NCI-H1092 (cell line): ENCODE measurements at places on chromosomes 4 and X.

DNA sequence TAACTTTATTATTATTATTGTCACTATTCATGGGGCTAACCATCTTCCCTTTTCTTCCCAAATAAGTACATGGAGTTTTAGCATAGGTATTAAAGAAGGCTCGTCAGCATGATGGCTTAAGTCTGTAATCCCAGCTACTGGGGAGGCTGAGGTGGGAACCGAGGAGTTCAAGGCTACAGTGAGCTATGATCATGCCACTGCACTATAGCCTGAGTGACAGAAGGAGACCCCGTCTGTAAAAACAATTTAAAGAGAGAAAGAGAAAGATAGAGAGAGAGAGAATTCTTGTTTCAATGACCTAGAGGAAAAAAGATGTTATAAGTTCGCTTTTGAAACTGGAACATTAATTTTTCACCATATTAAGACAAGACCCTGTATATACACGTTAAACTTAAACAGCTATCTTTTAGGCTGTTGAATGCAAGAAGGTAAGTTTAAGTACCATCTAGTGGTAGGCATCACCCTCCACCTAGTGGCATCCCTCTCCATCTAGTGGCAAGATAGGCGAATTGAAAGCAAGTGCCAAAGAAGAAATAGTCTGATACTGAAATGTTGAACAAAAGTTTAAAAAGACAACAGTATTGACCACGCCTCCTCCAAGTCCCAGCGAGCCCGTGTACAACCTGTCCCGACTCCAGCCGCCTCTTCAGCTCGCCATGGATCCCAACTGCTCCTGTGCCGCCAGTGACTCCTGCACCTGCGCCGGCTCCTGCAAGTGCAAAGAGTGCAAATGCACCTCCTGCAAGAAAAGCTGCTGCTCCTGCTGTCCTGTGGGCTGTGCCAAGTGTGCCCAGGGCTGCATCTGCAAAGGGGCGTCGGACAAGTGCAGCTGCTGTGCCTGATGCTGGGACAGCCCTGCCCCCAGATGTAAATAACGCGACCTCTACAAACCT, 26.0 kb upstream of the YTHDC1 start:
- no peak for DNase-seq

GRCh38 chrX:17375637-17376430, 834 bp downstream of the NHS start:
- DNase-seq = peak; percentile 27

- DNase-seq = no peak
Observed at GRCh38 chrX:20609916-20610415, 343.3 kb upstream of the RPS6KA3 start.

DNA sequence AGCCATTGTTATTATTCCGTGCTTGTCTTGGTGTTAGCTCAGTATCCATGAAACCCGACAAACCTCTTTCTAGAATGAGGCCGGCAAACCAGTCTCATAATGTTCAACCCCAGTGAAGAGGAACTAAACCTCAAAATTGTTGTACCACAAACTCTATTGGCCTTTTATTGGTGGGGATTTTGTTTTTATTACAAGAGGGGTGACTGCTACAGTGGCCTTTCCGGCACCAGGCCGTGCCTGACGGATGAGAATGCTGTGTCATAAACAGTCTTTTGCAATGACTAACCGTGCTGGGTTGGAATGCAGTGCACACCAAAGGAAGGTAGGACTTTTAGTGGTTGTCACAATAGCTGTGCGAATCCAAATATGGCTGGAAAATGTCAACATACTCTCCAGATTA, 60.8 kb downstream of the SHROOM2 start:
- no peak for DNase-seq

GRCh38 chrX:154399527-154400368, 1.6 kb downstream of the RPL10 start:
- DNase-seq = no peak

- no peak for DNase-seq
Observed at GRCh38 chrX:134374294-134374693, 85.7 kb upstream of the HPRT1 start.

DNA sequence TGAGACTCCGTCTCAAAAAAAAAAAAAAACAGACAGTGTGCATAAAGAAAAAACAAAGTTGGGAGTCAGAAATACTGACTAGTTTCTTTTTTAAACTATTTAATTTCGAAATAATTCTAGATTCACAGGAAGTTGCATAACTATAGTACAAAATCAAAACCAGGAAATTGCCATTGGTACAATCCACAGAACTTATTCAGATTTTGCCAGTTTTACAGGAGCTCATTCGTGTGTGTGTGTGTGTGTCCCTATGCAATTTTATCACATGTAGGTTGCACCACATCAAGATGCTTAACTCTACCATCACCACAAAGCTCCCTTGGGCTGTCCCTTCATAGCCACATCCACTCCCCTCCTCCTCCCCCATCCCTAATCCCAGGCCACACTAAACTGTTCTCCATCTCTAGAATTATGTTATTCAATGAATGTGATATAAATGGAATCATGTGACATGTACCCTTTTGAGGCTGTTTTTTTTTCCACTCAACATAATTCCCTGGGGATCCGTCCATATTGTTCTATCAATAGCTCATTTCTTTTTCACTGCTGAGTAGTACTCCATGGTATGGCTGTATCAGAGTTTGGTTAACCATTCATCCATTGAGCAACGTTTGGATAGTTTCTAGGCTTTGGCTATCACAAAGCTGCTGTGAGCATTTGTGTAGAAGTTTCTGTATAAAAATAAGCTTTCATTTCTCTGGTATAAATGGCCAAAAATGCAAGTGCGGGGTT, 16.3 kb upstream of the DDX3X start:
- DNase-seq = no peak

- DNase-seq = no peak
Observed at GRCh38 chr4:77120886-77121508, 36.0 kb upstream of the CCNG2 start.

- DNase-seq = no peak
Observed at GRCh38 chr4:88054901-88055300, 47.5 kb downstream of the PKD2 start.

DNA sequence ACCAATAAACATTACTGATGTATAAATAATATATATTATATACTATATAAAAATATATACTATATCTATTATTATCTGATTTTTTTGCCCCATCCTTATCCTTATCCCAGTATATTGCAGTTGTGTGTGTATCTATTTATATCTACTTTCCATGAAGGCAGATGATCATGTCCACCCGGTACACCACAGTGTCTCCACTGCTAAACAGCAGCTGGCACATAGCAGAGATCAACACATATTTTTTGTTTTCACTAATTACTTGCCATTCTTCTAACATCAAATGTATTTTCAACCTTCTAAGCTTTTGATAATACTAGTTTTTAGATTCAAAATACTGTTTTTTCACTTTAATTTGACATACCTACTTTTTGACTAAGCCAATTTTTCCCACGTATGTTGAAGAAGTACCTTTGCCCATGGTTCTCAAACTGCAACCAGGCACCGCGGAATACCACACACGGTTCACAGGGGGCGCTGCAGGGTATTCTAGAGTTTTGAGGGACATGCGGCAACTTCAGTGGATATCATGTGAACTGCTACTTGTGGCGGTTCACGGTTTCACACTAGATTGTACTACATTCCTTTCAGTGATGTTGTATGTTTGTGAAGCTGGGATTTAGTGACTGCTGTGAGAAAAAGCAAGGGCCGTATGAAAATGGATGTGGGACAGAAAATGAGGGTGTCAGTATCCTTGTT, 182.5 kb upstream of the NPY2R start:
- no peak for DNase-seq

DNA sequence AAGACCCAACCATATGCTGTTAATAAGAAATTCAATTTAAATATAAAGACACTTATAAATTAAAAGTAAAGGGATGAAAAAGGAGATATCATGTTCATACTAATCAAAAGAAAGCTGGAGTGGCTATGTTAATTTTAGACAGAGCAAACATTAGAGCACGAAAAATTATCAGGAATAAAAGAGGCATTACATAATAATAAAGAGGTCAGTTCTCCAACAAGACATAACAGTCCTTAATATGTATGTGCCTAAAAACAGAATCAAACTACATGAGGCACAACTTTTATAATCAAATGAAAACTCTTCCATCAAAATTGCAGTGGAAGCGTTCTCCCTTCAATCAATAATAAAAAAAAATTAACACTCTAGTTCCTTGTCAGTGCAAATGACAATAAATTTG, 62.6 kb downstream of the ARHGEF6 start:
- DNase-seq = no peak

DNA sequence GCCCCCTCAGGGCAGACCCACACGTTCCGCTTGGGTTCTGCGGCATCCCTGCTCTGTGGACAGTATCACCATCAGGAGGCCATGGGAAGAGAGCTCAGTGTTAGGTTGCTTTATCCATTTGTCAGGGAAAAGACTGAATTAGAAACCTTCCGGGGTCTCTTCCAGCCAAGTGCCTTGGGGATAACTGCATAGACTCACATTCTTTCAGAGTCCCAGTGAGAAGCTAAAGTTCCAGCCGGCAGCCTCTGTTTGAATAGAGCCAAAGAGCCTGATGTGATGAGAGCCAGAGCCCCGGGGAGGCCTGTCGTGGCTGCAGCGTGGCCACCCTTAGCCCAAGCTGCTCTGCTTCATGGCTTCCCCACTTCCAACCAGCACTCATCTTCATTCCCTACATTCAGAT, 85.2 kb downstream of the FHDC1 start:
- DNase-seq = no peak

- DNase-seq = no peak
Observed at GRCh38 chr4:10703156-10703555, 18.6 kb upstream of the CLNK start.

DNA sequence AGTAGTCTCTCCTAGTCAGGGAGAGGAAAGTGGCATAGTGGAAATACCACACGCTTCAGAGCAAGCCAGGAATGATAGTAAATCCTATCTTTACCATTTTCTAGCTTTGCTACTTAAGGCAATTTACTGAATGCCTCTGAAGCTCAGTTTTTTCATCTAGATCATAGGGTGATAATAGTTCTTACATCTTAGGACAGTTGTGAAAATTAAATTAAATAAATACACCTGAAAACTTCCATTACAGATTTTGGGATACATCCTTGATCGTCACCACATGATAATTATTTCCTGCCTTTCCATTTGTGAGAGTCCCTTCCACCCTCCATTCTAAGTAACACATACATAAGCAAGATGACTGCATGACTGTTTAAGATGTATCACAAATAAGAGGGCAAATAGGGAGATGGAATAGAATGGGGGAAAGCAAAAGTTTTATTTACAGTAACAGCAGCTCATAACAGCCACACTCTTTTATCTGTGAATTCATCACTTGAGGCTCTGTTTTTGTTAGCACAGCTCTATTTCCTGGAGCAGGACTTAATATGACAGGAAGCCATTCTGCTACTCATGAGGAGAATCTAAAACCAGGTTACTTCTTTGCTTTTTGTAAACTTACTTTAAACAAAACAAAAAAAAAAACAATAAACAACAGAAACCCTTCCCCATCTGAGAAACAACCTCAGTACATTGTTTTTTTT, 13.4 kb downstream of the P2RY10 start:
- DNase-seq = no peak

GRCh38 chr4:66482186-66482585, 811.9 kb upstream of the EPHA5 start:
- no peak for DNase-seq

DNA sequence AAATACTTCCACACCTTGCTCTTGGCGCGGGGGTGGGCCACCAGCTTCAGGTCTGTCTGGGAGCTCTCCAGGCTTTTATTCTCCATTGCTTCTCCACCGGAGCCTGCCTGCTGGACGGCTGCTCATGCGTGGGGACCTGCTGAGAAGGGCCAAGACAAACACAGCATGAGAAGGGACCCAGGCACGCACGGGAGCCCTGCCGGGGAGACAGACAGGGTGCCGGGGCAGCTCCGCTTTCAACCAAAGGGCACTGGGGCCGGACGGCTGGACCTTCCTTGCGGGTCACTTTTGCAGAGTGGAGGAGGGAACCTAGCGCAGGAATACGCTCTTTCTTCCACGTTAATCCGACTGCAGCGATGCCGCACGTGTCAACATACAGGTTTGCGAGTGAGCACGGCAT, 10.1 kb downstream of the DHRSX start:
- DNase-seq = no peak

- DNase-seq = no peak
Observed at GRCh38 chr4:88803600-88804096, 106.0 kb upstream of the NAP1L5 start.

GRCh38 chr4:22593933-22594332, 78.1 kb upstream of the ADGRA3 start:
- no peak for DNase-seq

GRCh38 chr4:1668488-1668840, 15.6 kb downstream of the FAM53A start:
- DNase-seq = no peak

- no peak for DNase-seq
Observed at GRCh38 chr4:14897217-14897616, 105.1 kb upstream of the CPEB2 start.

DNA sequence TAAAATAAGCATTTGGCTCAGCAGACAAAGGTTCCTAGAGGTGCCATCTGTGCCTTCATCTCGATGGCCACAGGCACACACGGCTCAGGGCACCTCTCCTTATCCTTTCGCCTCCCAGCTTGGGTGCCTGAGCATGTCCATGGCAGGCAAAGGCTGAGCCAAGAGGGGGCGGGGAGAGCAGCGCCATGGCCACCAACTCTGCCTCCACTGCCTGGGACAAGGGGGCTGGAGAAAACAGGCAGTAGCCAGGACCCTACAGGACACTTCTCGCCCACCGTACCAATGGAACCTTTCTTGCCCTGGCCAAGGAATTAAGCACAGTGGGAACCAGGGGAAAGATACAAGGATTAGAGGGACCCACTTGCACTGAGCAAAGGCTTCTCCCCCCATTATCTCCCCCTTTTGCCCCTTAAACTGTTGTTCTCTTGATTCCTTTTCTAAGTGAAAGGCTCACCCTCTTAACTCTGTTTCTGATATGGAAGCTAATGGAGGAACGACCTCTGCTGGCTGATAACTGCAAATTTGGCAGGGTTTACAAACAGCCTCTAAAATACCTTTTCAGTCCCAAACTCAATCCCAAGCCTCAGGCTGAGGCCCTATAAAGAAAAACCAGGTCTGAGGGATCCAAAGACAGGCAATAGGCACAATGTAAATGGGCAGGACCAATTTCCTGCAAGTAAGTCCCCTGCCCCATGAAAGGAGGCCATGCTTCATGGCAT, 335.2 kb downstream of the ADAM29 start:
- peak; percentile 3 for DNase-seq

DNA sequence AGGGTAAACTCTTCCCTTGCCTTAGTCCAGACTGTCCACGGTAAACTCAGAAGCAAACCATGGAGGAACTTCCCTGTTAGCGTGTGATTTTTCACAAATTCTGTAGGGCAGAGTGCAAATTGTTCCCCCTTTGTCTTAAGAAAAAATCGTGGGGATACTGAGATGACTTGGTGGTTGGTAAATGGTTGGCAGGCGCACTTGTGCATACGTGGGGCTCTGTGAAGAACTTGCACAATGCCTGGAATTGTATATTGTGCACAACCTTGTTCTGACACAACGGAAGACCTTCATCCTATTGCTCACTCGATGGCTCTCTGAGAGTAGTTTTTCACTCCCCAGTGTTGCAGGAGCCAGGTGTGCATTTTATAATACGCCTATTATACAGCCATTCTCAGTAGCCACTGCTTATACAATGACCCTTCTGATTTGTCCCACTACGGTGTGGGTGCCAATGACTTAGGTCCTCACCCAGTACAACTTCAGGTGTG, 150.0 kb downstream of the SPRY1 start:
- DNase-seq = no peak

- no peak for DNase-seq
Observed at GRCh38 chr4:86626066-86626465, 32.0 kb downstream of the PTPN13 start.
